ENCODE measurements at places on chromosomes 6 and 20.
A peak's percentile ranks its signal among the peaks of the same experiment; 100 is the strongest.

GRCh38 chr6:87918461-87918941 lies 129.1 kb upstream of the SPACA1 start:
- DNase-seq, result no peak

DNA sequence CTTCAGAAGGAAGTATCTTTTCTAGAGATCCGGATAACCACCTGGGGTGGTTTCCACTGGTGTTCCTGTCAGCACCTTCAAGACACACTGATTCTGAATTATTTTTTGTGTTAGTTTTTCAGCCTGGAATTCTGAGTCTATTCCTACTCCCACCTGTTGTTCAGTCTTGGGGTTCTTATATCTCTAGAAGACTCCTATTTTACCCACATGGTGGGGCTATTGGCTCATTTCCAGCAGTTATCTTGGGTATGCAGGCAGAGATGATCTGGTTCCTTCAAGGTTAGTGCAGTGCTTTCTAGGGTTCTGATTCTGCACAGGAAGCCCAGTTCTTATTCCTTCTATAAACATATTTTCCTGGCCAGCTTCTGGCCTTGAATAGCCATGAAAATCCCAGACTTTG lies 175.6 kb upstream of the PDE7B start:
- DNase-seq, result no peak

DNA sequence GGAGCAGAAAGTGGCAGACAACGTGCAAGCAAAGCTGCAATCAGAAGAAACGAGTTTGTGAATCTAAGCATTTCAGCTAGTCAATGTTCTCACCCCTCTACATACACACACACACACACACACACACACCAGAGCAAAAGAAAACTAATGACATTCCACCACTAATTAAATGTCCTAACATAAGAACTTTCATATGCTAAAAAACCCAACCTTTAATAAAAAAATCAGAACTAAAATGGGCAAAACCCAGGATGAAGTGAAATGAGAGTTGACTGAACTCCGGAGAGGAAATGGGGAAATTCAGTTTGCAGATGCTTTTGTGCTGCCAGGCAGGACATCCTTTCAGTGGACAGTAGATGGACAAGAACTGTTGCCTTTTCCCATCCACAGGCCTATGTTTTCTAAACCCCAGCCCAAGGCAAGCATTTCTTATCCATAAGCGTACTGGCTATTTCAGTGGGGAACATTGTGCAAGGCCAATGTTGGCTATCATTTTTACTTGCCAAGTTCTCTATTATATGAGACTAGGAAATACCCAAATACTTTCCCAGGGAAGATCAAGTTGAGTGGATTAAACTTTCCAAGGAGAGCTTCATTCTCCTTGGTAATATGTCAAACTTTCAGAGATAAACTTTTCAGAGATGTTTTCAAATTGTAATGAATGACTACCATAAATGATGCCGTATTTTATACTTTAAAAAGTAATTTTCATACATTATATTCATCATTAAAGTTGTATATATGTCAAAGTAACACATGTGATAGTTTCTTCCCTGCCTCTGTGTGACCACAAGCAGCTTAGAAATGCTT lies 27.3 kb downstream of the RIN2 start:
- no peak for DNase-seq

- DNase-seq, result no peak
Measured at GRCh38 chr6:148037496-148037895, 305.1 kb upstream of the SASH1 start.

DNA sequence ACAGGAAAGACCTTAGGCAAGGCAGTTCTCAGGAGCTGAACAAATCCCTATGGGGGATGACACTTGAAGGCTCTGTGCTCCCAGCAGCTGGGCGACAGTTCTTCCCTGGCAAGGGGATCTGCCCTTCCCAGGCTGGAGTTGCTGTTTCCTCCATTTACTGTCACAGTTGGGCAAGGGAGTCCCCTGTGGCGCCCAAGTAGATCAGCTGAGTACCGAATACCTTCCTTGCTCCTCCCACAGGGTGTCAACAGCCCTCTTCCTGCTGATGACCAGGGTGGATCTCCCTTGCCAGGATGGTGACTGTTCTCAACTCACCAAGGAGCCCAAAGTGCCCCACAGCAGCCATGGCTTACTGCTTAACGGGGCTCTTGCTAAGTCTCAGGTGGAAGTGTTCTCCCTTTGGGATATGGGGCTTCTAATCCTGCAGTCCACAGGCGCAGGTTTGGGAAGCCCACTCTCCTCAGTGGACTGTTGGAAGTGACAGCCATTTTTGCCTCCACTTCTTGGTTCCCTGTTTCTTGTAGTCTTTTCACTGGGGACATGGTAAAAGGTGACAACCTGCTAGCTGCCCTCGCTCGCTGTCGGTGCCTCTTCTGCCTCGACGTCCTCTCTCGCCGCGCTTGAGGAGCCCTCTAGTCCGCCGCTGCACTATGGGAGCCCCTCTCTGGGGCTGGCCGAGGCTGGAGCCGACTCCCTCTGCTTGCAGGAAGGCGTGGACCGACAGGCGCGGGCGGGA lies 5.7 kb upstream of the PSMG4 start:
- DNase-seq, result no peak

- no peak for DNase-seq
Measured at GRCh38 chr6:45314146-45314545, 14.0 kb upstream of the RUNX2 start.

DNA sequence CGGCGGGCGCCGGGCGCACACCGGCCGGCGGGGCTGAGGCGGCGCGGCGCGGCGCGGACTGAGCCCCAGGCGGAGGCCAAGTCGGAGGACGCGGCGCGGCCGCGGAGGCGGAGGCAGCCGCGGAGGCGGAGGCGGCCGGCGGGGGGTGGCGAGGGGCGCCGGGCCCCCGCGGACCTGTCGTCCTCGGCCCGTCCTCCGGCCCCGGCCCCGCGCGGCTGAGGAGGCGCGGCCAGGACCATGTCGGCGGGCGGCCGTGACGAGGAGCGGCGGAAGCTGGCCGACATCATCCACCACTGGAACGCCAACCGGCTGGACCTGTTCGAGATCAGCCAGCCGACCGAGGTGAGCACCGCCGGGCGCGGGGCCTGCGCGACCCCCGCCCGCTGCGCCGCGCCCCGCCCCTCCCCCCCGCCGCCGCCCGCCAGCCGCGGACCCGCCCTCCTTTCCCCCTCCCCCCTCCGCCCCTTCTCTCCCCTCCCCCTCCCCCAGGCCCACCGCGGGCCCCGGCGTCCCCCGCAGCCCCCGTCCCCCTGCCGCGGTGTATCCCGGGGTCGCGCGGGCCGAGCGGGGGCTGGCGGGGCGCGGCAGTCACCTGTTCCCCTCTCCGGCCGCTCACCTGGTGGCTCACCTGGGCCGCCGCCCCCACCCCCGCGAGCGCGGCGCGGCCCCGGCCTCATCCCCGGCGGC lies at the start of gene AFDN:
Gene AFDN, plus strand, starts transcription at position 16 of the 687 bp plus-strand sequence. Its CDS starts 222 bp downstream, at position 238.
- peak; percentile 20 for DNase-seq

GRCh38 chr6:63844287-63844686 lies 208.7 kb downstream of the PHF3 start:
- DNase-seq, result no peak

DNA sequence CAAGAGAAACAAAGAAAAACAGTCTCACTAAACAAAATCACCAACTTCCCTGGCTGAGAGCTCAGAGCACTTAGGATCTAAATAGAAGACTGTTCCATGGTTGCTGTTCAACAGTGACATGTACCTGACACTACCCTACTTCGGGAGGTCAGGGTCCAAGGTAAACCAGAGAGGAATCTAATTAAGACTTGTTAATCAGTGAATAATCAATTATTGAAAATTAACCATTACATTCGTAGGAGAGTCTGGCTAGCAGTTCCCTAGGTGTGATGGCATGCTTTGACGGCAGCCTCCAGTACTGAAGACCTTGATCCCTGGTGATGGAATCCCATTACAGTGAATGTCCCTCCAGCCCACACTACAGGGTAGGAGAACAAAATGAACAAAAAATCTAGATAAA lies 154.0 kb upstream of the AFDN start:
- no peak for DNase-seq

GRCh38 chr20:16526433-16527380 lies 46.5 kb downstream of the KIF16B start:
- DNase-seq, result no peak

GRCh38 chr6:11500008-11500407 lies 37.5 kb upstream of the TMEM170B start:
- DNase-seq, result no peak

DNA sequence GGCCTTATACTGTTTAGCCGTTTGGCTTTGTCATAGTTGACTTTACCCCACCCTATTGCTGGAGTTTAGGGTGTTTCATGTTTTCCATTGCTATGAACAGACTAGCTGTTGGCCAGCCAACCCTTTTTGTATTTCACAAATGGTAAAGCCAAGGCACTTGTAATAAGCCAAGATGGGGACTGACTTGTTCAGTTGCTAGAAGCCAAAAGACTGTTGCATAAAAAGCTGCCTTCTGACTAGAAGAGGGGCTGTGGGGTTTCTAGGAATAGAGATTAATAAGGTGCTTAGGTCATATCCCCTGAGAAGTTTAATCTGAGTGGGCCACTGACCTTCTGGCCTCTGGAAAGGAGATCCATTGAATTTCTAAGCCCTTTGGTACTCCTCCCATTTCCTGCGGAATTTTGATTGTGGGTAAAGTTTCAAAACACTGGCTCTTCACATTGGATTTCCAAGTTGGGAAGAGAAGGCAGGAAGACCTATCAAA lies 211.1 kb downstream of the PLCB4 start:
- DNase-seq, result no peak

GRCh38 chr20:17233626-17234025 lies 6.8 kb downstream of the PCSK2 start:
- DNase-seq, result no peak

DNA sequence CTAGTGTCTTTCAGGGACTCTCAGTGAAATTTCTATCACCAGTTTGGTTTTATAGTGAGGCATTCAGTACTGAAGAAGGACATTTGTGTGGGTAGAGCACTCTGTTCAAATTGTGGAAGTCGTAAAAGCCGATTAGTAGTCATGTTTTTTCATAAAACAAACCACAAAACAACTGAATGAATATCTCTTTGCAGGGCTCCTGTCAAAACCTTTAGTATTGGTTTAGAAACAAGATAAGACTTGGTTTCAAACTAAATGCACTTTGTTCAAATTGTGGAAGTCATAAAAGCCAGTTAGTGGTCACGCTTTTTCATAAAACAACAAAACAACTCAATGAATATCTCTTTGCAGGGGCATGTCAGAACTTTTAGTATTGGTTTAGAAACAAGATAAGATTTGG lies 23.8 kb downstream of the ADGRF4 start:
- no peak for DNase-seq

- DNase-seq, result no peak
Measured at GRCh38 chr20:54431156-54431944, 44.0 kb upstream of the DOK5 start.

DNA sequence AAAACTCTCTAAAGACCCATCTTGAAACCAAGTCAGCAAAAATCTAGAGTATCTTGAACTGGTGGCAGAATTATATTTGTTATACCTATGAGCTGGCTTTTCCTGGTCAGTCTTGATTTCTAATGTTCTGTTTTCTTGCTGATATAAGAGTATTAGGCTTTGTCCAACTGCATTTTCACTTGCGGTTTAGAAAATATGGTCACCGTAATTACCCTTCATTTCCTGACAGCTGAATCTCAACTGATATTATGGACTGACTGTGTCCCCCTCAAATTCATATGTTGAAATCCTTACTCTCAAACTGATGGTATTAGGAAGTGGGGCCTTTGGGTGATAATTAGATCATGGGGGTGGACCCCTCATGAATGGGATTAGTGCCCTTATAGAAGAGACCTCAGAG lies 72.1 kb downstream of the TXLNB start:
- no peak for DNase-seq

DNA sequence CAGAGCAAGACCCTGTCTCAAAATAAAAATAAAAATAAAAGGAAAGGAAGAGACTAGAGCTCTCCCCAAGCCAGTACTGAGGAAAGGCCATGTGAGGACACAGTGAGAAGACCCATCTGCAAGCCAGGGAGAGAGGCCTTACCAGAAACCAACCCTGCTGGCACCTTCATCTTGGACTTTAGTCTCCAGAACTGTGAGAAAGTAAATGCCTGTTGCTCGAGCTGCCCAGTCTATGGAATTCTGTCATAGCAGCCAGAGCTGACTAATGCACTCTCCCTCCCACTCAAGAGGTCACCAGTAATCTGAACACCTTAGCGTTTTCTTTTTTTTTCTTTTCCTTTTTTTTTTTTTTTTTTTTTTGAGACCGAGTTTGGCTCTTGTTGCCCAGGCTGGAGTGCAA lies 7.3 kb upstream of the PRPH2 start:
- no peak for DNase-seq

- DNase-seq, result no peak
Measured at GRCh38 chr6:130167655-130168054, 55.1 kb downstream of the SAMD3 start.

GRCh38 chr6:75116946-75117345 lies 88.9 kb downstream of the COL12A1 start:
- no peak for DNase-seq

GRCh38 chr6:37442416-37443215 lies 9.6 kb downstream of the CMTR1 start:
- no peak for DNase-seq

DNA sequence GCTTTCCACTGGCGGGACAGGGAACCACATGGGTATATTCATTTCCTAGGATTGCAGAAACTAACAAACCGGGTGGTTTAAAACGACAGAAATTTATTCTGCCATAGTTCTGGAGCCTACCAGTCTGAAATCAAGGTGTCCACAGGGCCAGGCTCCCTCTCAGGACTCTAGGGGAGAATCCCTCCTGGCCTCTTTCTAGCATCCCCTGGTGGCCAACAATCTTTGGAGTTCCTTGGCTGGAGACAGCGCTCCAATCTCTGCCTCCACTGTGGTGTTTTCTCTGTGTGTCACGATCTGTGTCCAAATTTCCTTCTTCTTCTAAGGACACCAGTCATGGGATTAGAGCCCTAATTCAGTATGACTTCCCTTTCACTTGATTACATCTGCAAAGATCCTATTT lies 95.0 kb downstream of the SCML4 start:
- DNase-seq, result no peak

DNA sequence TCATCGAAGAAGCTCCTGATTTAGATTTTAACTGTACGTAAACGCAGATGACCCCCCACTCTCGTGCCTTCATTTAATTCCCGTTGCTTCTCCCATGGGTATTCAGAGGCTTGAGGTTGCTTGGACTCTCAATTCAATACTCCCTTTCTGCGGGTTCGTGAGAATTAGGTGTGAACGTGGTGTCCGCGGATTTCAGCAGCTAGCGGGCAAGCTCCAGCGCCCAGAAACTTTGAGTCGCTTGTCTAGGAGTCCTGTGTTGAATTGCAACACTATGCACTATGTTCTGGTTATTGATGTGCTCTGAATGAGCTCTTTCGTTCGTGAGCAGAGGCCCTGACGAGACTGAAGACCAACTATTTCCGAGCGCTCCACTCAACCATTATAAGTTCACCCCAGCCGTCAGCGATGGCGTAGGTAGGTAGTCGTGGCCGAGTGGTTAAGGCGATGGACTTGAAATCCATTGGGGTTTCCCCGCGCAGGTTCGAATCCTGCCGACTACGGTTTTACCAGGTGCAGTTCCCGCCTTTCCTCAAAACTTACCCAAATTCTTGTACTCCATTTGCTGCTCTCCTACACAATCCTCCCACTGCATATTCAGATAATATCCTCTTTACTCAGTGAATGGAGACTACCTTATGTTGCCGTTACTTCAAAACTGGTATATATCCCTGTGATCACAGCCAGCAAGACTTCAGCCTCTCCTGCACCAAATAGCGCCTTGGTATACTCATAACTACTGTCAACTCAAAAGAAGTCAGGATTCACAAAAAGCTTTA lies 72.6 kb upstream of the ZNF184 start:
- DNase-seq, result no peak

- no peak for DNase-seq
Measured at GRCh38 chr6:122788663-122789181, 336 bp upstream of the SMPDL3A start.

Measured in GM18507 (cell line).